ENCODE measurements at places on chromosomes 6 and 20.
A peak's percentile ranks its signal among the peaks of the same experiment; 100 is the strongest.

DNA sequence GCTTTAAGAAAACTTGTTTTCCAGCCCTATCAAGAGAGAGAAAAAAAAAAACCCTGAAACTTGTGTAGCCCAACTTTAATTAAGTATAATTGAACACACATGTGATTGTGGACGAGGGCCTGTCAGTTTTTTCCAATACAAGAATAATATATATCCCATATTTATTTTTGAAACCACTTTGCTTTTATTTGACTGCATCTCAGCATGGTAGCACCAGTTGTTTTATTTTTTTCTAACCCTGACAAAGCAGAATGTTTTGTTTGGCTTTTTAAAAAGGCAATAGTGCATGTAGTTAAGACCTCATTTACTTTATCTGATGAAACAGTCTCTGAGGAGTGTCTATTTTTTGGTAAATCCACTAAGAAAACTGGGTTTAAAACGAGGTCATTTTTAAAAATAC is 257.7 kb downstream of the CDKAL1 start:
- no peak for DNase-seq

- DNase-seq, result no peak
These were observed 15.7 kb upstream of the MRAP2 start for GRCh38 chr6:84017709-84018452.

- no peak for DNase-seq
These were observed 8.9 kb downstream of the ITPR3 start for GRCh38 chr6:33630014-33630413.

- DNase-seq, result peak; percentile 26
These were observed 1.5 kb downstream of the RBM38 start for GRCh38 chr20:57392512-57393271.

- DNase-seq, result peak; percentile 40
These were observed 38.6 kb upstream of the SENP6 start for GRCh38 chr6:75563032-75563431.

DNA sequence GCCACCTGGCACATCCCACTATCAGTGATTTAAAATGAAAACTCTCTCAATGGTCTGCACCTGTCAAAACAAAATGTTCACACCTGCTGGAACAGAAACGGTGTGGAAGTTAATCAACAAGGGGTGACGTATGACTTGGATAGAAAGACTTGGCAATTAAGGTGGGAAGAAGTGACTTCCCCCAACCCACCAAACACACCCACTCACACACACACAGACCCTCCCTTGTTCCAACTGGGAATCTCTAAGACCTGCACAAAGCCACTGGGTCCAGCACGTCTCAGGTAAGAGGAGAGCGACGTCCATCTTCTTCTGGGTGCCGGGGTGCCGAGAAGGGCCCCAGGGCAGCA is 25.1 kb upstream of the TCFL5 start:
- no peak for DNase-seq
